NK-92 treated with Interleukin-12 subunit alpha and Interleukin-12 subunit beta, amount 100 ng/mL, for 24 hours (cell line): ENCODE measurements at places on chromosomes 12 and 14.

- DNase-seq = no peak
Observed at GRCh38 chr12:84619053-84619571, 293.5 kb downstream of the SLC6A15 start.

DNA sequence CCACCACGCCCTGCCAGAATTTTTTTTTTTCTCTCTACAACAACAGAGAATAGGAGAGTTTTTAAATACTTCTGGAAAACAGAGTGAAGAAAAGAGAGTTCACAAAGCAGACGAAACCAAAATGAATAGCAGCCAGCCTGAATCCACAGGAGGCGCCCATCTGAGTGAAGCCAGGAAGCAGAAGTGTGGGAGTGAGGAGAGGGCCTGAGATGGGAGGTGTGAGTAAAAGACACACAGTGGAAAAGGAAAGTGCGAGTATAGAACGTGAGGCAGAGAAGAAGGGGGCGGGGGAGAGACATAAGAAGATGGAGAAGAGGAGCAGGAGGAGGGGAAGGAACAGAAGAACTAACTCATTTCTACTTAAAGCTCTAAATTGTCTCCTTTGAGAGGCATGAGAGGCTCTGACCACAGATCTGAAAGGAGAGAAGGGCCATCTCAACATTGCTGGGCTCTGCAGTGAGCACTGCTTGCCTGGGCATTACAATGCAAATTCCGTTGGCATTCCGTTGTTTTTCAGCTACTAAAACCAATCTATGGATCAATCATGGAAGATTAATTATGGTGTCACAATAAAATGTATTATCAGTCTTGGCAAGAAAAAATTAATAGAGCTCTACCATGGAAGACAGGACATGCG, 140.1 kb upstream of the CPSF6 start:
- DNase-seq = no peak

GRCh38 chr14:53840444-53840843, 116.2 kb downstream of the BMP4 start:
- DNase-seq = no peak

- no peak for DNase-seq
Observed at GRCh38 chr14:60093606-60094005, 1.9 kb downstream of the PCNX4 start.

GRCh38 chr12:1115484-1116231, 124.6 kb downstream of the ERC1 start:
- DNase-seq = no peak

GRCh38 chr12:40171501-40171900, 53.3 kb upstream of the LRRK2 start:
- no peak for DNase-seq
